ENCODE measurements at places on chromosomes 7 and 10.

- DNase-seq: no peak
These were observed 22.4 kb upstream of the DRGX start for GRCh38 chr10:49418328-49418727.

DNA sequence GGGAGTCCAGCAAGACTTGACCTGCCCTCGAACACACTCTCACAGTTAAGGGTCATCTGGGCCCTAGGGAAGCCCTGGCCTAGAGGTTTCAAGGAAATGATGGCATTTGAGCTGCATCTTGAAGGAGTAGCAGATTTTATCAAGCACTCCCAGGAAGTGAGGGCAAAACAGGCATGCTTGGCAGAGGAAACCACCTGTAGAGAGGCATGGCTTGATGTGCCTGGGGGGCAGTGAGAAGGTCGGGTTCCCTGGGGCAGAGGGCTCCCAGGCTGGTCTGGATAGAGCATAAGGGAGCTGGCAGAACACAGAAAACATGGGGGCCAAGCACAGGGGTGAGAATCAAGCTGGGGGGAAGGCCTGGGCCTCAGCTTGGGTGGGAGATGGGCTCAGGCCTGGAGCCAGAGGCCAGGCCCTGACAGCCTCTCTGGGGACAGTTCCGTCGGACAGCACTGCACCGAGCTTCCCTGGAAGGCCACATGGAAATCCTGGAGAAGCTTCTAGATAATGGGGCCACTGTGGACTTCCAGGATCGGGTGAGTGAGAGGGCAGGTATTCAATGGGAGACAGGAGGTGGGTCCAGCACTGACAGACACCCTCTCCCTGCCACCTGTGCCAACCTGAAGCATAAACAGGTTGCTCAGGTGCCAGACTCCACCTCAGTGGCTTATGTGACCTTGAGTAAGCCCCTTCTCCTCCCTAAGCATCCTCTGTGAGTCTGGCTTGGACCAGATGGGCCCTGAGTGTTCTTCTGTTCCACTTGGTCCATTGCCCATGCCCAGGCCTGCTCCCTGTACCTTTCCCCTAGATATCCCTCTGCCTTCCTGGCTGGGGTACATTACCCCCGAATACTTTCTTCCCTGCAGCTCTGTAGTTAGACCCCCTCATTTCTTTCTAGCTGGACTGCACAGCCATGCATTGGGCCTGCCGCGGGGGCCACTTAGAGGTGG, 3.5 kb upstream of the HOGA1 start:
- DNase-seq: no peak

DNA sequence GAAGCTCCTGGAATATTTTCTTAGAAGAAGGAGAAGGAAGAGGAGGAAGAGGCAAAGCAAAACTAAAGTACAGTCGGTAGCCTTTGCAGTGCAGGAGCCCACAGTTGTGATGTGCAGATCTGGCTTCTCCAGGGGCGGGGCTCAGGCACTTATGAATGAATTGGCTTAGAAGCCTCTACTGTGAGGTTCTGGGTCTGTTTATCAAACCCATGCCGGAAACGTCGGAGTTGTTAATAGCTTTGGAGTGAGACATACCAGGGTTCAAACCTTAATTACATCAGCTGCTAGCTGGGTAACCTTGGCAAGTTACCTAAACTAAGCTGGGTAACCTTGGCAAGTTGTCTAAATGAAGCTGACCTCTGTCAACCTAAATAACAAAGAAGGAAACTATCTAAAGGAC, 89.3 kb upstream of the PITRM1 start:
- DNase-seq: no peak

GRCh38 chr7:101559586-101559985, 69.5 kb downstream of the MYL10 start:
- no peak for DNase-seq

- no peak for DNase-seq
These were observed 93.6 kb downstream of the CACNB2 start for GRCh38 chr10:18233775-18234174.

DNA sequence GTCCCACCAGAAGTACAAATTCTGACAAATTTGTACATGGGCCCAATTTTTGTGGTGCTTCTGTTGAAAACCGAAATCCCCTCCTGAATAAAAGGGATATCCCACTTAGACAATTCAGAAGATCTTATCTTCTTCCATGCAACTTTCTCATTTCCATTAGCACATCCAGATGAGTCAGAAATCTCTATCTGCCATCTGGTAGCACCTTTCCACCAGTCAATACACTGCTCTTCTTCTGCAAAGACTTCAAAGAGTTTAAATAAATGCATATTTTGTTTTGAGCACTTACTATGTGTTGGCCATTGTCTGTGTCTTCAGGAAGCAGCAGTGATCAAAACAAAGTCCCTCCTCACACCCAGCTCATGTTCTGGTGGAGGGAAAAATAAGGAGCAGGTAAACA, 12.7 kb upstream of the KLF6 start:
- DNase-seq: no peak

- DNase-seq: no peak
These were observed 51.3 kb upstream of the NFE2L3 start for GRCh38 chr7:26100406-26101339.

- no peak for DNase-seq
These were observed 37.0 kb upstream of the GLI3 start for GRCh38 chr7:42274053-42274452.

DNA sequence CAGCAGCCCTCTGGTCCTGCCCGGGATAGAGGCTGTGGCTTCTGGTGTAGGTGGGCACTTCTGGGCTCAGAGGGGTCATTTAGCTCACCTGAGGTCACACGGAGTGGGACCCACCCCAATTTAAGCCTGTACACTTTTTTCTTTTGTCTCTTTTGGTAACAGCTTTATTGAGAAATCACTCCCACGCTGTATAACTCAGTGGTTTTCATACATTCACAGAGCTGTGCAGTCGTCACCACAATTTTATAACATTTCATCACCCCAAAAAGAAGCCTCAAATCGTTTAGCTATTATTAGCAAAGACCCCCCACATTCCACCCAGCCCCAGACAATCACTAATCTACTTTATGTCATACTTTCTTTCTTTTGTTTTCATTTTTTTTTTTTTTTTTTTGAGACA, 62.3 kb downstream of the LHPP start:
- no peak for DNase-seq

DNA sequence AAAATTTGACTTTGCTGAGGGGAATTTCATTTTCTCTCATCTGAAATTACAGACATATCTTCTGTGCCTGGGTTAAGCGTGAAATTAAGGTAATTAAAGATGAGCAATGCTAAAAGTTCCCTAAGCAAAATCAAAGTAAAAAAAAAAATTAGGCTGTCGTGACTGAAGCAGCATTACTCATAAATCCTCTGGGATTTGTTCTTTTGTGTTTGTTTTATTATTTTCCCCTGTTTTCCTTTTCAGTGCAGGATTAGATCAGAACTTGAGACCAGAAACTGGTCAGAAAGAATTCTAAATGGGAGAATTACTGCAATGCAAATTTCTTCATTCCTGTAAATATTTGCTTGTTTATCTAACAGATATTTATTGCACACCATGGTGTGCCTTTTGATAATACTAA, 141.4 kb upstream of the BET1 start:
- no peak for DNase-seq

DNA sequence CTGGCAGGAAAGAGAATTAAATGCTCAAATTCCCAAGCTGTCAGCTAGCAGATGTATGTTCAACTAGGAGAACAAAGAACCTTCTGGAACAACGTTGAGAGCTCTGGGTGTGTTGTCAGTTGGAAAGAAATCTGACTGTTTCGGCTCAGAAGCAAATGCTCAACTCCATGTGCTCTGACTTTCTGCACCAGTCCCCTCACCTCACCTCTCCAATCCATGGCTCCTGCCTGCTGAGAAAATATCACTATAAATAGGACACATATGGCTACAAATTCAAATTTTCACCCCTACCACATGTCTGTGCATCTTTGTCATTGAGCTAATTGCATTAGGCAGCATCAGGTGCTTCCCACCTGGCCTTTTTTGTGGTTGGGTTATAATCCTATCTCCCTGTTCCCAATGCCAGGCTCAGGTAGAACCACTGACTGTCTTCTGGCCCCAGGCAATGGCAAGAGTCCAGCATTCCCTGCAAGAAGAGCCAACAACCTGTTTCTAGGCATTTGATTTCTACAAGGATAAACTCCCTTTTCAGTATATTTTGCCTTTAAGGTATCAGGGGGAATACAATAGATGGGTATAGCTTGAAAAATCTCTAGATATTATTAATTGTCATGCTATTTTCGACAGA, 142.6 kb upstream of the LSM8 start:
- no peak for DNase-seq
